ENCODE measurements at places on chromosomes 6 and 20. TPM values are rescaled to one million over a fixed set of nuclear protein-coding genes. Genes with fewer than 3 reads are reported as not detected.

Gene MGME1
- 20.8 TPM for total RNA-seq

Gene PHACTR2
- 18.5 TPM for total RNA-seq

Gene KCNK16
- not detected for total RNA-seq

Gene NTSR1
- not detected for total RNA-seq

Gene PLEKHG1
- 1.2 TPM for total RNA-seq

Gene TTK
- 43.0 TPM for total RNA-seq

Gene SPDEF
- not detected for total RNA-seq
